NCI-H2081 (cell line): ENCODE measurements at places on chromosomes 5 and 9.

DNA sequence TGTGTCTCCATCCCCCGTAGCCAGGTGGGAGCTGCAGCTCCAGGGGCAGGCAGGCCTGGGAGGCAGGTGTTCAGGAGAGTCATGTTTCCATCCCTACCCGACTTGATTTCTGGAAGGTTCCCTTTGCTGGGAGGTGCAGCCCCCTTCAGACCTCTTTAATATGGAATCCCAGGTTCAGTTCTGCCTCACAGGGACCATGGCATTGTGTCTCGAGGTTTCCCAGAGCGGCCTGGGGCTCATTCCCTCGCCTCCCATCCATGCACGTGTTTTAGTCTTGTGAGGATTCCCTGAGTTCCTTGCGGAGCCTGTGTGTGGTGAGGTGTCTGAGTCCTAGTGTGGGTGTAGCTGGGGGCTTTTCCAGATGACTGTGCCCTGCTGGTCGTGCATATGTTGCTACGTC, 16.5 kb upstream of the AHRR start:
- DNase-seq, result peak; percentile 38

GRCh38 chr9:32954642-32955041, 46.8 kb downstream of the APTX start:
- DNase-seq, result peak; percentile 72

DNA sequence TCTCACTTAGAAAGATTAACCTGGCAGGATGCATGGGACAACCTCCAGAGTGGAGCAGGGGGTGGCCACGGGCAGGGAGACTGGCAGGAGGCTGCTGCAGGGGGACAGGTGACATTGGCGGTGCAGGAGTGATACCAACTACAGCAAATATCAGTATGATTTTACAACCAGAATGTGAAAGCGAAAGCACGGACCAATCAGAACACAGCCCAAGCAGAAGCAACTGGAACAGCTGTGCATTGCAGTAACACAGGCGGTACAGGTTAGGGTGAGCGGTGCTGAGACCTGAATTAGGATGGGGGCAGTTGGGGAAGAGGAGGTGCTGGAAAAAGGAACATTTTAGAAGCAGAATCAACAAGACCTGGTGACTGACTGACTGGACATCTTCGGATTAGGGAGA, 29.3 kb downstream of the POLR1E start:
- no peak for DNase-seq

GRCh38 chr9:86638109-86638508, 283.9 kb upstream of the TUT7 start:
- no peak for DNase-seq

GRCh38 chr5:50711280-50711679, 44.8 kb downstream of the PARP8 start:
- no peak for DNase-seq

GRCh38 chr5:61363401-61364114, 31.5 kb downstream of the ZSWIM6 start:
- DNase-seq, result no peak

GRCh38 chr9:33081128-33081851, 4.8 kb upstream of the SMU1 start:
- DNase-seq, result peak; percentile 88

GRCh38 chr5:147045290-147045689, 166.7 kb upstream of the PPP2R2B start:
- no peak for DNase-seq

DNA sequence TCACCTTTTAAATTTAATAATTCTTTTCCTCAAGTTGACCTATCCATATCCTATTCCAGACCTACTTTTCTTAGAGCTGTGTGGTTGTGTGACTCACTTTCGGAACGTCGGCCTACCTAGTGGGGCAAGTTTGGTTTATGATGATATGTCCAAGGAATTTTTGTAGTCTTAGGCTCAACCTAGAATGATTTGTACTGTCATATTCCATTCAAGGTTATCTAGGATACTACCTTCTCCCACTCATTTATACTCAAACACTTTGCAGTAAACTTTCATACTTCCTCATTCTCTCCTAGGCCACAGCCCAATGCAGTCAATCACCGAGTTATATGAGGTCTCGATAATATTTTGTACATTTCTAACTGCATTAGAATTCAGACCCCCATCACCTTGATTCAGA, 61.9 kb downstream of the PIK3R1 start:
- no peak for DNase-seq

DNA sequence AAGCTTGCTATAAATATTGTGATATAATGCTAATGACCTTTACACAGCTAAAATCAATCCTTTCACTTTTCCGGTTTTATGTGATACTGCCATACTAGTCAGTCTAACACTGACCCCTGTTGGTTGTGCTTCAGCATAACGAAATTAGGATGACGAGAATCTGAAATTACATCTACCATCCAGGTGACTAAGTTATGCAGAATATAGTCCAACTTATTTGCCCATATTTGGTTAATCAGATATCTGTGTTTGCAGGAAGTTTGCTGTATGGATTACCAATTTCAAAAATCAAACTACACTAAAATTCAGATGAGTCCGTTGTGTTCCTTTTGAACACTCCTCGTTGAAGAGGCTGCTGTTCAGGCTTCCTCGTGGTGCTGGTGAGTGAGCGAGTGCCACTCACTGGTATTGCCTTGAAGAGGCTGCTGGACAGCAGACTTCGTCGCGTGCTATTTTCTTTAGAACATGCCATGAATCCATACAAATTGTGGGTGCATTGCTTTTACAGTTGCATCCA, 32.5 kb downstream of the TENT4A start:
- peak; percentile 62 for DNase-seq

GRCh38 chr5:113357696-113358476, 76.9 kb downstream of the TSSK1B start:
- DNase-seq, result no peak

GRCh38 chr5:66324357-66324756, 180.3 kb downstream of the SREK1 start:
- DNase-seq, result peak; percentile 43

- DNase-seq, result no peak
Measured at GRCh38 chr5:119412279-119413227, 39.7 kb upstream of the HSD17B4 start.

DNA sequence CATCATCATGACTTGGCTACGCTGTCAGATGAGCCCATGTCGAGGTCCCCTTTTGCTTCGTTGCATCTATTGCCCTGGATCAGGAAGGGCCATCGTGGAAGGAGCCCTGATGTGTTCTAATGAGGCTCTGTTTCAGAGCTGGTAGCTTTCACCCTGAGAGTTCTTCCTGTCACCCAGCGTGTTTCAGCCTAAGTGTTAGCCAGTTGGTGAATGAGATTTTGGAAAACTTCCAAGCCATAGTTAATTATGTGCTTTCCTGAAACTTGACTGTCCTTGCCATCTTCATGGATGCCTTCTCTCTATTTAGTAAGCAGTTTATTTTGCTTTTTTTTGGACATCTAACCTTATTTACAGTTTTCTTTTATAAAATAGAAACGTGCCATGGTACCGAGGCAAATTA, 1695.4 kb upstream of the WWC1 start:
- peak; percentile 3 for DNase-seq

GRCh38 chr5:122333564-122333963, 21.5 kb downstream of the SNCAIP start:
- no peak for DNase-seq

- DNase-seq, result no peak
Measured at GRCh38 chr9:82021198-82021597, 32.6 kb downstream of the SPATA31D1 start.

DNA sequence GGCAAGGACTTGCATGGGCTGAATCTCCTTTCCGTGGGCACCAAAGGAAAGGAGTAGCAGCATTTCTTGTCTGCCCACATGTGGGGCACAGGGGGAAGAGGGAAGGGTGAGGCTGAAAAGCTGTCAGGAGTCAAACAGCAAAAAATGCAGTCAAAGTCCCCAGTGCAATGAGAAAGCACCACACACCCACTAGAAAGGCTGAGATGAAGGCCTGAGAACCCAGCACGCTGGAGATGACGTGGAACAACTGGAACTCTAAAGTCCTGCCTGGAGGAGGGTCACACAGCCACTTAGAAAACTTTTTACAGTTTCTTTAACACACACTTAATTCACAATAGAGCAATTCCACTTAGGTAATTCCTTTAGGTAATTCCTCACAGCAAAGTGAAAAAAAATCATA, 94.6 kb upstream of the IGFBPL1 start:
- no peak for DNase-seq

GRCh38 chr5:22669345-22669744, 183.8 kb downstream of the CDH12 start:
- DNase-seq, result no peak

GRCh38 chr9:125679597-125680189, 27.3 kb downstream of the MAPKAP1 start:
- no peak for DNase-seq

DNA sequence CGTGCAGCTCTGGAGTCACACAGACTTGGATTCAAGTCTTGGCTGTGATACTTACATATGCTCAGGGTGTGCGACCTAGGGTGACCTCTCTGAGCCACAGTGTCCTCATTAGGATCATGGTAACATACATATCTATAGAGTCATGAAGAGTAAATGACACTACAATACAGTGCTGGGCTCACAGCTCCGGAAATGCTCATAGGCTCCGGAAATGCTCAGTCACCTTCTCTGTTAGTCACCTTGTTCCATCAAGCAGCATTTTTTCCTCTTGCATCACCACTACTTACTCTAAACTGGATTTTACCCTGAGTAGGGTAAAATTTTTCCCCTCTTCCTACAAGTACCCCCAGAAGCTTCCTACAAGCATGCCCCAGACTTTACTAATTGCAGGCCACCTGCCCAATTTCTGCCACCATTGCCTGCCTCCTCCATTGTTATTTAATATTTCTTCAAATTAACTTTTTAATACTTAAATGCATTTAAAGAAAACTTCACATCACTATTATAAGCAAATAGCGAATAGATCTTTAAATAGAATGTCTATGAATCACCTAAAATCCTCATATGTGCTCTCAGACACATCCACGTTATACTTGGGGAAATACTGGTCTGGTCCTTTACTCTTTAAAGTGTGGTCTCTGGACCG, 147.6 kb upstream of the SPRY4 start:
- no peak for DNase-seq

GRCh38 chr5:71533615-71534014, 53.5 kb upstream of the MCCC2 start:
- DNase-seq, result no peak

GRCh38 chr5:79802406-79802805, 112.8 kb downstream of the CMYA5 start:
- no peak for DNase-seq

- DNase-seq, result no peak
Measured at GRCh38 chr9:88018101-88018500, 43.8 kb upstream of the CDK20 start.

- DNase-seq, result no peak
Measured at GRCh38 chr5:73446631-73447529, 1.7 kb downstream of the FOXD1 start.

GRCh38 chr9:109969573-109970237, 189.7 kb downstream of the PALM2AKAP2 start:
- no peak for DNase-seq

DNA sequence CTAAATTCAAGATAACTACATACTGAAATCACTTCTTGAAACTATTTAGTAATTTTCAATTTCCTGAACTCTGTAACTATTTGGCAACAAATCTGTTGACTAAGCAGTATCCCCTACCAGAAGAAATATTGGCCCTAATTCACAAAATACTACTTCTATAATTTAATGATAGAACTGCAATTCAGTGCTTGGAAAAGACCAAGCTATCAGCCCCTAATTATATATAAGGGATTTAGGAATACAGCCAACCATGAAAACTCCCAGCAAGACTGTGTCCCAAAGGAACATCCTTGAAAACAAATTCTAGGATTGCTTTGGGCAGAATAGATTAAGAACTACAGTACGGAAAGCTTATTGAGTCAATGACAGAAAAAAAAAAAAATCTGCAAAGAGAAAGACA, 169.2 kb downstream of the RAB3C start:
- no peak for DNase-seq

DNA sequence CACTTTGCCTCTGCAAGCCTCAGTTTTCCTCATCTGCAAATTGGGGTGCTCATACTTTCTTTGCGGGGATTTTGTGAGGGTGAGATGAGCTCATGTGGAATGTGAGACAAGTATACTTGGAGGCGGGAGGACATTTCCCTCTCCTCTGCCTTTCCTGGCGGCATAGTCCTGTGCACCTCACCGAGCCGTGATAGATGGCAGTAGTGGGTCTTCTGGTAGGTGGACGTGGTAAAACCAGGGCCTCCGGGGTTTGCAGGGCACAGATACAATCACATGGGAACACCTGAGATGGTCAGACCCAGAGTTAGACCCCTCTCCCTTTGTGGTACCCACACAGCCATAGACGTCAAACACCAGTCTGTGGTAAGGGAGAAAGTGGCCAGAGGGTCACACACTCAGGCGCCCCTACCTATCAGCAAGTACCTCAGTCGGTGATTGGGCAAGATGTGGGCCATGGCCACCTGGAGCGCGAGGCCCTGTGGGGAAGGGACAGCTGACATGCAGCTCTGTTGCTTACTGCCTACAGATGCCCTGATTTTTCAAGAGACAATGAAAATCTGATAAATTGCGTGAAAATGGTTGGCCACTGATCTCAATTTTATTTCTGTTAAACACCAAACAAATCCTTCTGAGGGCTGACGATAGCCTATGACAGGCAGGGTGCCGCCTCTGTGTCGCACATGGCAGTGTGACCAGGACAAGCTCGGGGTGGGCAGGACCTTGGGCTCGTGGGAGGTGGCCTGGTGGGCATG, 9.9 kb downstream of the ERGIC1 start:
- DNase-seq, result no peak

DNA sequence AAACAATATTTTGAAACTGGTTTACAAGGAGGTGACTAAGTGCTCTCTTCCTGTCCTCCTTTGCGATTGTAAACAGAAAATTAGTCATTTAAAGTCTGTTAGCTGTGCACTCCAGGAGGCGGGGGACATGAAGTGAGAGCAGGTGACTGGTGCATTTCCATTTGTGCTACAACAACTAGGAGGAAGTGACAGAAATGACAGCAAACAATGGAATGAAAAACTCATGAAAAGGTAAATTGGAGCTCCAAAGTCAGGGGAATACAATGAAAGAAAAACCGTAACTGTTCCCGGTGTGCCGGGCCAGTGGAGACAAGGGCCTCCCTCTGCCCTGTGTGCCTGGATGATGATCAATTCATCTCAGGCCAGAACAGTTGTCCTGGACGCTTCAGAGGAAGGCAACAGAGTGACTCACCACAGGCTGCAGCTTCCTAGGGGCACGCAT, 439.9 kb downstream of the GADD45G start:
- DNase-seq, result peak; percentile 79

GRCh38 chr5:150585781-150586341, 54.6 kb upstream of the SYNPO start:
- no peak for DNase-seq

DNA sequence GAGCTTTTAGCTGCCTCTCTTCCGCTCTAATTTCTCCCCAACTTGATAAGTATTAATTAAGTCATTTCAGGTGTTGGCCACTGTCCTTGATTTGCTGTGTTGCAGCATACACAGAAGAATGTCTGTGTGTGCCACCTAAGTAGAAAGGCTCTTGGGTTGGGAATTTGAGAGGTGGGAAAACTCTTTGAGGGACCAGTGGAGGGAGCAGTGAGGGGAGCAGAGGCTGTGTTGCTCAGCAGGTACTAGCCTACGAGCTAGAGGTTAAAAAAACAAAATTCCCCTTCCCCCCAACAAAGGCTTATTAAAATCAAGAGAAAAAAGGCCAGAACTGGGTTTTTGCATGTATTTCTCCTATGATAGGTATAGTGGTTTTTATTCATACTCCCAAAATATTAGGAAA, 20.9 kb downstream of the RPS23 start:
- no peak for DNase-seq

GRCh38 chr9:124752967-124753366, 18.1 kb downstream of the NR6A1 start:
- no peak for DNase-seq
